ENCODE measurements at places on chromosomes 6 and 20.
A peak's percentile ranks its signal among the peaks of the same experiment; 100 is the strongest.

DNA sequence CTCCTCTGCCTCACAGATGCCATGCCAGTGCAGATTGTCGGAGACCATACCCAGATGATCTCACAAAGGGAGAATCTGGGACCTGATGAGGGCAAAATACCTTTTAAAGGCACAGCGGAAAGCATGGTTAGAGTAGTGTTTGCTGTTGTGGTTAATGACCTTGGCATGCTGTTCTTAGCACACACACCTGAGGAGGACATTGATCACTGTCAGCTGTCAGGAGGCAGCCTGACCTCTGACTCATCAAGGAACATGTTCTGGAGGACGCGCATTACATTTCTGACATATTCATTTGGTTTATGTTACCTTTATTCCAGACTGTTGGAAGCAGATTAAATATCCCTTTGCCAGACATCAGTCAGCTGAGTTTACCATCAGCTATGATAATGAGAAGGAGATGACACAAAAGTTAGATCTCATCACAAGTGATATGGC is 57.1 kb downstream of the GOPC start:
- no peak for DNase-seq

DNA sequence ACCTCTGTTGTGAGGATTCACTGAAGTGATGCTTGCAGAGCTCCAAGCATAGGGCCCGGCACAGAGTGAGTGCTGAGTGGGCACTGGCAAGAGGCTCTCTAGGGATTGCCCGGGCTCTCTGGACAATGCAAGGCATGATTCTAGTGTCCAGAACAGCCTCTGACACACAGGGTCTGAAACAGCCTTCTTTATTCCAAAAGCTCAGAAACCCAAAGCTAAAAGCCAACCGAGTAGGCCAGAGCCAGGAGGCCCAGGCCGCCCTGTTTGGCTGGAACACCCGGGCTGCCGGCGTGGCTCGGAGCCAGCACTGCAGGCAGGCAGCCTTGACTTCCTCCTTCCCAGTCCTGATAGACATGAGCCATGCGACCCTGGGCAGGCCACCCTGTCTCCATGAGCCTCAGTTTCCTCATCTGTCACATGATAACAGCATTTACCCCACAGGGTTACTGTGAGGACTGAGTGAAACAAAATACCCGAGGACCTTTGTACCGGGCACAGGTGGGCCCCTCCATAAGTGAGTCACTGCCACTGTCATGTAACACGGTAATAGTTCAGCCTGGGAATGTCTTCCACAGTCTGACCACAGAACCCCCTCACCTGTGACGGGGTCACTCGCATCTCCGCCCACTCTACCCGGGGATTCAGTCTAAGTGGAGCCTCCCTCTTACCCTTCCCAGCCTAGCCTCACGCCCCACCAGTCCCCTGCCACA is 51.5 kb downstream of the PTPRT start:
- DNase-seq = no peak

GRCh38 chr20:36499211-36499610 is 42.1 kb upstream of the MYL9 start:
- DNase-seq = no peak

DNA sequence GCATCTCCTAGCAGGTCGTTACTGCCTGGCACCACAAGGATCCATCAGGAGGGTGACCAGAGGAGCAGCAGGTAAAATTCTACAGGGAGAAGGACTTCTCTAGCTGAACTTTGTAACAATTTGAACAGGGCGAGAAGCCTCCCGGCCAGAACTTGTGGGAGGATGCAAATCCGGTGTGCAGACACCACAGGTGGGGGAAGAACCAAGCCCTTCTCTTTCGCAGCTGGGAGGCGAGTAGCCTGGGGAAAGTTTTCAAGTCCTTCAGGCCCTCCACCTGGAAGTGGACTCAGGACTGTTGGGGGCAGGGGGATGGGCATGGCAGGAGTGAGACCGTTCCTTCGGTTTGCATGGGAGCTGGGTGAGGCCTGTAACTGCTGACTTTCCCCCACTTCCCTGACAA is 42.7 kb upstream of the FAM210B start:
- DNase-seq = no peak

- no peak for DNase-seq
These were observed 54.2 kb downstream of the EZR start for GRCh38 chr6:158764926-158765325.

DNA sequence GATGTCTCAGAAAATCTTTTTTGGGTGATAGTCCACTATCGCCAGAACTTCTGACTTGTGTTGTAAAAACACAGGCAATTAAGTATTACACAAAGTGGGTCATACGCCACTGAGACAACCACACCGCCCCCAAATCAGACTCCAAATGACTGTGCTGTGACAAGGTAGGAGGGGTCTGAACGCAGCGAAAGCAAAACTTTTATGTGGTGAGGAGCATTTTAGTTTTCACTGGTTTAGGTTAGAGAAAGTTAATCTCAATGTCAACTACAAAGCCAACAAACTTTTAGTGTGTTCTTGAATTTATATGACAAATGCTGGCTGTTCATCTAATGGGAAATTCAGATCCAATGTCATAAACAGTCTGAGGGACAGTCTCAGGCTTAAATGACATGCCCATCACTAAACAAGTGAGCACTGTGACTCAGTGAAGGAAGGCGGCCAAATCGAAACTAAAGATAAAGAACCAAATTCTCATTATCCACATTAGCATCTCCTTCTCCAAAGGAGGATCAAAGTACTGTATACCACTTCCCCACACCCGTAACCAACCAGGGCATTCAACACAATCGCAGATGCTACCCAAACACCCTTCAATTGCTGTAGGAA is 186.7 kb downstream of the GJA10 start:
- DNase-seq = peak; percentile 68

- no peak for DNase-seq
These were observed 9.4 kb downstream of the WASF1 start for GRCh38 chr6:110170081-110170480.

DNA sequence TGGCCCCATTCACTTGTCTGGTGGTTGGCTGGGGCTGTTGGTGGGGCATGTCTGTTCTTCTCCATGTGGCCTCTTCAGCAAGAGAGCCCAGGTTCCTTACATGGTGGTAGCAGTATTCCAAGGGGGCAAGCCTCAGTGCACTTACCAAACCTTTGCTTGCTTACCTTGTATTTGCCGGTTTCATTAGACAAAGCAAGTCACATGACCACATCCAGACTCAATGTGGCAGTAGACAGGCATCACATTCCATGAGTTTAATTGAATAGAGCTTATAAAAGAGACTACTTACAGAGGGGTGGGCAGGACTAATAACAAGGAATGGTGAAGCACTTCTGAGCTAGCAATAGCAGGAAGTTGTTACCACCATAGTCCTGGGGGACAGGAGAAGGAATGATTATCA is 78.6 kb downstream of the SNAP25 start:
- DNase-seq = no peak

- DNase-seq = no peak
These were observed 214.0 kb upstream of the EXOC2 start for GRCh38 chr6:906920-907319.

GRCh38 chr20:62739581-62740285 is 31.1 kb downstream of the NTSR1 start:
- peak; percentile 58 for DNase-seq

GRCh38 chr6:137799950-137800568 is 67.0 kb upstream of the TNFAIP3 start:
- peak; percentile 84 for DNase-seq

DNA sequence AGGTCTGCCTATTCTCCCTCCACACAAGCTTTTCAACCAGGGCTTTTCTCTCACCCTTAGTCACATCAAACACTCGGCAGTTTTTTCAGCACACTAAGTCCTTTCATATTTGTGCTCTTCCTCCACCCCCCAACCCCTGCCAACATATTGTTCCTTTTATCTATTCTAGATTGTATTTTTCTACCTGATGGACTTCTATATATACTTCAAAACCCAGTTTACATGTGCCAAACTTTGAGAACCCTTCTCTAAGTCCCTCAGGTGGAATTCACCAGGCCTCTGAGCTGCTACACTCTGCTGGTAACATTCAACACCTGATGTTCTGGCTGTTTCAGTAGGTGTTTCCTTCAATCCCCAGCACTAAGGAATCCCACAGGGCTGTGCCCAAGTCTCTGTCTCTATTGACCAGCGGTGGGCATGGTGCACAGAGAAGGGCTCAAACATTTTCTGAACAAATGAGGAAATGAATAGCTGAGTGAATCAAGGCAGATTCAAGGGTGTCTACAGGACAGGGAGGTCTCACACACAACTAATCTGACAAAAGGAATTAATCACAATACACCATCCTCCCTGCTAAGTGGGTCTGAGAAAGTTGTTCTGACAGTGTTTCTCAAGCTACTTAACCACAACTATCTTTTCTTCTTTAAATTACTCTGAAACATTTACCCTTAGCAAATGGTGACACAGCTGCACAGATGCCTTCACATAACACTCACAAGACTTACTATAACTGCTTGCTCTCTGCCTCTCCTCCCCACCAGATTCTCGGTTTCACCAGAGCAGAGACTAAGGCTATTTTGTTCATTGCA is 166.5 kb downstream of the TSHZ2 start:
- DNase-seq = no peak

DNA sequence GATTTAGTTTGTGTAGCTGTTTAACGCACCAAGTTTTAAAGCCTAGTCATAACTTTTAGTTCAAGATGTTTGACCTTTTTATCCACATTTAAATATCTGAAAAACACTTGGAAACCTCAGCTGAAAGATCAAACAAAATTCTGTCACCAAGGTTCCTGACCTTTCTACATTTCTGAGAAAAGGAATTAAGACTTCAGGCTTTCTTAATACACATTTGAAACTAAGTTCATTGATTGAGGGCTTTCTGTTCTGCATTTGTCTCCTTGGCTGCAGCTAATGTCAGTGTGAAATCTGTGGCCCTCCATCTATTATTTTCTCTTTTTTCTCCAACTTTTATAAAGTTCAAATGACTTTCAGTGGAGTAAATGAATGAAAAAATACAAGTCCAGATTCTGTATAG is 22.7 kb upstream of the FBXL4 start:
- DNase-seq = no peak

- DNase-seq = no peak
These were observed 14.5 kb downstream of the ZNF76 start for GRCh38 chr6:35273822-35274559.

GRCh38 chr6:26241033-26241895 is 123.7 kb upstream of the BTN3A2 start:
- peak; percentile 43 for DNase-seq

- DNase-seq = no peak
These were observed 40.1 kb upstream of the TFAP2C start for GRCh38 chr20:56588996-56589395.

GRCh38 chr6:149169761-149170511 is 147.6 kb upstream of the TAB2 start:
- DNase-seq = no peak

DNA sequence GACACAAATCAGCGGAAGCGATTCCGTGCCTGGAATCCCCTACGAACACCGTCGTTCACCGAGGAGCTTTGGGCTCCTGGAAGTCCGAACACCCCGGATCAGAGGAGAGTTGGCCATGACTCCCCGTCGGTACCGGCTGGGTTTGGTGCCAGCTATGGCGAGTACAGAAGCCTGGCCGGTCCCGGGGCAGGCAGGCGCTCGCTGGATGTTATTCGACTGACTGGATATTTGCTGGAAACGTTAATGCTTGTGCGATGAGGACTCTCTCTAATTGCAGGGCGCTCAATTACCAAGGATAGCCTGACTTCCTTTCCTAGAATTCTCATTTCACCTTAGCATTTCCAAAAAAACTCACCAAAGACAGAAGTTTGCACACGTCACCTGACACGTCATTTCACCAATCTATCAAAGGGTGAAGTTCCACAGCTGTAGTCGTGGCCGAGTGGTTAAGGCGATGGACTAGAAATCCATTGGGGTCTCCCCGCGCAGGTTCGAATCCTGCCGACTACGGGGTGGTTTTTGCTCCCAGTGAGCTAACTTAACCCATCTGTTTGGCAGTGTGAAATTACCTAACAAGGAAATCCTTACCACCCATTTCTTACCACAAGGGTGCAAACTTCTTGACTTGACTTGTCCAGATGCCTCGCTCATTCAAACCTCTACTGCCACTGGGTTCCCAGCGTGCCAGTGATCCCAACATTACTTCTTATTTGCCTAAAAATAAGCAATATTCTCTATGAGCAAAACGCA is 22.7 kb upstream of the ZNF184 start:
- no peak for DNase-seq

- DNase-seq = no peak
These were observed 85.3 kb downstream of the MYLK4 start for GRCh38 chr6:2665146-2666070.

GRCh38 chr20:19758501-19759331 is 658 bp downstream of the RIN2 start:
- DNase-seq = no peak

DNA sequence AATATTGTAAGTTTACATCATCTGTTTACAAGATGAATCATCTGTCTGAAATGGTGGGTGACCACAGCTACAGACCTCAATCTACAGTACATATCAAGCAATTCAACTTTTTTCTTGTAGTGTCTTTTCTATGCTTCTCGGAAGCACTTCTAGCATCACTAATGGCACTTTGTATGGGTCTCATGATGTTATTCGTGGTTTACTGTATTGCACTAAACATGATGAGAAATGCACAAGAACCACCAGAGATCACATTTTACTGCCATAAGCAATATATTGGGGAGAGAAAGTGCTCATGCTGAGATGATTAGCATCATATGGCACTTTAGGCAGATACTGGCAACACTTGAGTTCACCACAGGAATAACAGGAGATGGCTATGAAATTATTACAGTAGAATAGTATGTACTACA is 15.4 kb upstream of the BTBD3 start:
- no peak for DNase-seq

DNA sequence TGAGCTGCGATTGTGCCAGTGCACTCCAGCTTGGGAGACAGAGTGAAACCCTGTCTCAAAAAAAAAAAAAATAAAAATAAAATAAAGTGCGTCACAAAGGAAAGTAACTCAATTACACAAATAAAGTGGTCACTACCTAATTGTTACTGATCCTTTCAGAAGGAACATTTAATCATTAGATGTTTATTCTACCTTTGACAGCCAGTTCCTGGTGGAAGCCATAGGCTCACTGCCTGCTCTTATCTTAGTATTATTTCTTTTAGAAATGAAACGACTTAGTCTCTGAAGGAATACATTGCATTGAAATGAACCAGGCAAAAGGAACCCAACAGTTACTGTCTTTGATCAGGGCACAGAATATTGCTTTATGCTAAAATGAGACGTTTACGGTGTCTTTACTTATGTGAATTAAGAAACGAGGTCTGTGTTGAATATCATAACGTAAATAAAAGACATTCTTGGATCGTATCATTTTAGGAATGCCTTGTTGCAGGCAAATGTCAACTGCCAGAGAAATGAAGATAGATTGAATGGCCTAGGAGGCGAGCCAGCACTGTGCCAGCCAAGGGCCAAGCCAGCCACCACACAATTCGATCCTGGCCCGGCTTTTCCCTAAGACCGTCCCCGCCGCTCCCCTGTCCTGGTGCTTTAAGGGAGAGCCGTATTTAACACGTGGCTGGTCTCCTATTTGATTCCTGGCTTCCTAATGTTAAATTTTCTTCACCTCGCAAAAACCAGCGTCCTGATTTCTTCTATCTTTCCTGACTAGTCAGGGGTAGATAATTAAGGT is 136.7 kb upstream of the GMDS start:
- DNase-seq = no peak

GRCh38 chr6:77834591-77834996 is 181.8 kb downstream of the MEI4 start:
- no peak for DNase-seq
